ENCODE measurements at places on chromosomes 4 and X.

DNA sequence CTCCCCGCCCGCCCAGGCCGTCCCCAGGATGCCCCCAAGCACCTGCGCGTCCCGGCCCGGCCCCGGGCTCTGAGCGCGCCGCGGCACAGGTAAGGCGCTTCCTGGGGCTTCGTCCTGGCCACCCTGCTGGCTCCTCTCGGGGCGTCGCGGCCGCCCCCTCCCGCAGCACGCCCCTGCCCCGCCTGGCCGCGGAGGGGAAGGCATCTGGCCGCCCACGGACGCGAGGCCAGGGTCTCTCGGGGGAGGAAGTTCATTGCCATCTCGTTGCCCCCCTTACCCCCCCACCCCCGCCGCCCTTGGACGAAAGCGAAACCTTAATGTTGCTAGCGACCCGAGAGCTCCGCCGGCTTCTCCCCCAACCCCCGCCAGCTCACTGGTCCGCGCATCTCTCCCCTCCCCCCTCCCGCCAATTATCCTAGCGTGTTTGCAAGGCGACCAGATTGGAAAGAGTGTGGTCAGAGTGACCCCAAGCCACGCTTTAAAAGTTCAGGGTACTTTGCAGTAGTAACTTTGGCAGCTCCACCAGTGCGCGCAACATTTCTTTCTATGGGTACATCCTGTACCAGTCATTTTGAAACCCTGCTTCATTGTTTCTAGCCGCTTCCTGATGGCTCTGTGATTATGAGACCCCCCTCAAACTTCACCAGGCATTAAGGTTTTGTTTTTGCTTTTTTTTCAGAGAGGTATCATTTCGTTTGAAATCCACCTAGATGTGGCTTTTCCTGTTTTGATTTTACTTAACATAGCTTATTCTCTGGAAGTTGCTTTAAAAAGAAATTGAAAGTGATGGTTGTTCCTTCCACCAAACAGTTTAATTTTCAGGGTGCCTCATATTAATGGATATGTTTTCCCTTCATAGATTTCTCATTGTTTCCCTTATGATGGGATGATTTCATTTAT is 626 bp downstream of the TBC1D1 start:
- DNase-seq, result peak; percentile 24

DNA sequence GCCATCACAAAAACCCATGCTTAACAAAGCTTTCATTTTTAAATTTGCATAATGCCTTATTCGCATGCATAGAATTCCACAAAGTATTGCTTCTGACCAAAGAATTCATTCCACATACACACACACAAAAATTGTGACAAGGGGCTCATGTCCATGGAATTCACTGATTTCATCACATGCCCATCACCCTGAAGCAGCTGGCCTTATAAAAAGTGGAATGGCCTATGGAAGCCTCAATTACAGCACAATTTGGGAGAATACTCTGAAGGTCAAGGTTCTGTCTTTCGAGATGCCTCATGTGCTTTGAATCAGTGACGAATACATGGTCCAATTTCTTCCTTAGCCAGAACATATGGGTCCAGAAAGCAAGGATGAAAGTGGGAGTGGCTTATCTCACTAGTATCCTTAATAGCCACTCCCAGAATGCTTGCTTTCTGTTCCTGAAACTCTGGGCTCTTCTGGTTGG is 165.7 kb downstream of the KDR start:
- DNase-seq, result peak; percentile 20

DNA sequence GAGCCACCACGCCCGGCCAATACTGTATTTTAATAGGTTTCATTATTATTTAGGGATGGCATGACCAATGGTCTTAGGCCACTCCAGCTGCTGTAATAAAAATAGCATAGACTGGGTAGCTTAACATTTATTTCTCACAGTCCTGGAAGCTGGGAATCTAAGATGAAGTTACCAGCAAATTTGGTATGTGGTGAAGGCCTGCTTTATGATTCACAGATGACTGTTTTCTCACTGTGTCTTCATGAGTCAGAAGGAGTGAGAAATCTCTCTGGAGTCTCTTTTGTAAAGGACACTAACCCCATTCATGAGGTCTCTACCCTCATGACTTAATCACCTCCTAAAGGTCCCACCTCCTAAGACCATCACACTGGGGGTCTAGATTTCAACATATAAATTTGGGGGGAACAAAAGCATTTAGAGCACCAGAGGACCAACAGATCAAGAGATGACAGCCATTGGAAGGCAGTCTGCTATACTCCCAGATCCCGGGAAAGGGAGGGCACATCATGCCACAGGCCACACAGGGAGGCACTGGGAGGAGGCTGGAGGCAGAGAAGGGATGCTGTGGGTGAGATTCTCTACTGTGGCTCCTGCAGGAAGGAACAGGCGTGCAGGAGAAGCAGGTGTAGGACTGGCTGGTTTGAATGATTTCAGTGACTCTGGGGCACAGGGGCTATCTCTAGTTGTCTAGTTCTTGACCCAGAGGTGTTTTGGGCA is 335.8 kb upstream of the SFRP2 start:
- DNase-seq, result peak; percentile 23

DNA sequence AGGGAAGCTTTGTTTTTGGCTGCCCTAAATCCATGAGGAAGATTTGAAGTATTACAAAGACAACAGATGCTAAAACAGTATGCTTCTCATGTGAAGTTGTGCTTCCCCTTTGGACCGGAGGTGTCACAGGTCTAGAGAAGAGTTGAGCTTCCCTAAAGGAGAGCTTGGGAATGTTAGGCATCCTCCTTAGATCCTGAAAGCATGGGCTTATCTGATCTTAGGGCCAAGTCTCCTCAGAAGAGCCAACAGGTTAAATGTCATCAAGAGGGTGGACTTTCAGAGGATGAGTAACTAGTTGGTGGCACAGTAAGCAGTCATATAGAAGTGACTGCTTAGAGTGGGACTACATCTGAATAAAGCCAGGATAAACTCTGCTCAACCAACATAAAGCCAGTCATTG is 205.4 kb downstream of the RPA4 start:
- no peak for DNase-seq

GRCh38 chr4:40812386-40812785 is 62.6 kb downstream of the NSUN7 start:
- no peak for DNase-seq

DNA sequence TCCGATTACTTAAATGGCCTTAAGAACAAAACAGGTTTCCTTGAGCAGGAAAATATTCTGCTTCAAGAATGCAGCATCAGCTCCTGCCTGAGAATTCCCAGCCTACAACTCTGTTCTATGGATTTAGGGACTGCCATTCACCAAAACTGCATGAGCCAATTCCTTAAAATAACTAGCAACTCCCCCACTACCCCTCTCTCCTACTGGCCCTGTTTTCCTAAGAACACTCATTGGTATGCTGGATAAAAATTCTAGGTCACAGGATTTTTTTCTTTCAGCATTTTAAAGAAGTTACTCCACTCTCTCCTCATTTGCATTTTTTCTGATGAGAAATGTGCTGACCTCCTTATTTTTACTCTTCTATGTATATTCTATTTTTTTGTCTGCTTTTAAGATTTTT is 347.1 kb downstream of the IDS start:
- DNase-seq, result no peak

DNA sequence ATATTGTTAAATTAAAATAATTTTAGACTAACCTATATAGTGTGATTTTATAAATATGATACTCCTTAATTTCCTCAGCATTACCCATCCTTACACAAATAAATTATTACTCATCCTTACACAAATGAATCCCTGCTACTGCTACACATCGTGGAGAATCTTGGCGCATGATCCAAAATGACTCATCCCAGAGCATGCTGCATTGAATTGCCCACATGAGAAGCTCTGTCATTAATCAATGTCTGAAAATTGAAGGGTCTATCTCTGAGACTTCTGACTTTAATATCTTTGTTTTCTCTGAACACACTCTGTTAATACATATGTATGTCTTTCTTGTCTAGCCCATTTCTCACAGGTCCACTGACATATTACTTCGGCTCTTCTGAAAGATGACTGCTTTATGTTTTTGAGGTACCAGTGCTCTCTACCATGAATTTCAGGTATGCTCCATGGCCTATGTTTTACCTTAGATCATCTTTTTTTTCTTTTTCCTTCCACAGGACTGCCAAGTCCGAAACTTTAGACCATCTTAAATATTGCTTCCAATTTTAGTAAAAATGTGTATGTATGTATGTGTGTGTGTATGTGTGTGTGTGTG is 15.7 kb upstream of the DUSP21 start:
- DNase-seq, result peak; percentile 83

- no peak for DNase-seq
These were observed 116.6 kb upstream of the FRMPD4 start for GRCh38 chrX:12021698-12022097.

DNA sequence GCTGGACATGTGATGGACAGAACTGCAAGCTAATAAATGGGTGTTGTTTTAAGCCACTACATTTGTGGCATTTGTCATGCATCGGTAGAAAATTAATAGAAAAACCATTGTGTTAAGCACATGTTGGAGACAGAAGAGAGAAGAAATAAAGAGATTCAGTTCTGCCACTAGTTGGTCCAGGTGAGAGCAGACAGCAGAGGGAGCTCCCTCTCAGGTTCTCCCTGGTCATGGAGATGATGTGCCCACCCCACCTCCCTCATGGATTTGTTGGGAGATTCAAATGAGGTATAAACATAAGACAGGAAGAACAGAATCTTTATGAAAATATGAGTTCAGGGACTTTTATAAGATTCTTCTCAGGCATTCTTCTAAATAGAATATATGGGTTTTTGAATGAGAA is 36.8 kb upstream of the OCIAD2 start:
- DNase-seq, result peak; percentile 33

DNA sequence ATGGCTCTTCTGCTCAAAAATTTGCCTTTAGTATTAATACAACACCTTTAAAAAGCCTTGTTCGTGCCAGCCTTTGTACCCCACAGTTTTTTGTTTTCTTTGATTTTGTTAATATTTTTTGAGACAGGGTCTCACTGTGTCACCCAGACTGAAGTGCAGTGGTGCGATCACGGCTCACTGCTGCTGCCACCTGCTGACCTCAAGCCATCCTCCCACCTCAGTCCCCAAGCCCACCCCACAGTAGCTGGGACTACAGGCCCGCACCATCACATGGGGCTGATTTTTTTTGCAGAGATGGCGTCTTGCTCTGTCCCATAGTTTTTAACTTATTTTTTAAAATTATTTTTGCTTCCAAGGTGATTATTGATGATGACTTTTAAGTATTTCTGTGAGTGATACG is 134.0 kb downstream of the HTR2C start:
- DNase-seq, result no peak

DNA sequence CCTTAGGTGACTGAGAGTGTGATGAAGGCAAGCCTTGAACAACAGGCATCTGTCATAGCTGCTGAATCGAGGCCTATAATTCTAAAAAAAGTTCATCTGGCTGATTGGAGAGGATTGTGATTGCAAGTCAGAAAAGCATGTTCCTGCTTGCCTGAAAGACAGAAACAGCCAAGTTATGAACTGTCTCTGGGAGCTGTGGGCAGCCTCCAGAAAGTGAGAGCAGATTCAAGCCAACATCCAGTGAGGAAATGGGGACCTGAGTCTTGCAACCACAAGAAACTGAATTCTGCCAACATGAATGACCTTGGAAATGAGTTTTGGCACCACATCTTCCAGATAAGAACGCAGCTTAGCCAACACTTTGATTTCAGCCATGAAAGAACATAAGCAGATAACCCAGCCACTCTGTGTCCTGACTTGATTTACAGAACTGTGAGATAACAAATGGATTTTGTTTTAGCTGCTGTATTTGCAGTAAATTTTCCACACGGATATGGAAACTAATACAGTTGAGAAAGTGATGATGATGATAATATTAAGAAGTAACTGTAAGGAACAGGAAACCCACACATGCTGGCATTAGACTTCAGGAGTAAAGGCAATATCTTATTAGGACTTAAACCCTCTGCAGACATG is 240.3 kb upstream of the NDST3 start:
- no peak for DNase-seq

DNA sequence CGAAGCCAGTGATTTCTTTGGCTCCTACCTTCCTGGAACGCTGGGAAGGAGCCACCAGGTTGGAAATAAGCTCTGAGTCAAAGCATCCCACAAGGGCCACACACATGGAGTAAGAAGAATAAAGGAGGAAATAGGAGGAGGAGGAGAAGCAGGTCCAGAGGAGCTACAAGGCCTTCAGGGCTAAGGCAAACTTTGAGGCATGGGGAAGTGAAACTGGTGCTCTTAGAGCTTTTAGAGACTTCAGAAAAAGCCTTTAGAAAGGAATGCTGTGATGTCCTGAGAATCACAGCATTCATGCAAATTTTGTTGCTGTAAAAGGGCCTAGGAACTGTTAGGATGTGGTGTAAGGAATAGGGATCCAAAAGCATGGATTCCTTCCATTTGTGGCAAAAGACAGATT is 135.9 kb upstream of the ARHGEF9 start:
- DNase-seq, result no peak

GRCh38 chr4:127236889-127237288 is 395.9 kb upstream of the INTU start:
- no peak for DNase-seq

GRCh38 chr4:83618991-83619645 is 83.2 kb downstream of the GPAT3 start:
- DNase-seq, result peak; percentile 85

DNA sequence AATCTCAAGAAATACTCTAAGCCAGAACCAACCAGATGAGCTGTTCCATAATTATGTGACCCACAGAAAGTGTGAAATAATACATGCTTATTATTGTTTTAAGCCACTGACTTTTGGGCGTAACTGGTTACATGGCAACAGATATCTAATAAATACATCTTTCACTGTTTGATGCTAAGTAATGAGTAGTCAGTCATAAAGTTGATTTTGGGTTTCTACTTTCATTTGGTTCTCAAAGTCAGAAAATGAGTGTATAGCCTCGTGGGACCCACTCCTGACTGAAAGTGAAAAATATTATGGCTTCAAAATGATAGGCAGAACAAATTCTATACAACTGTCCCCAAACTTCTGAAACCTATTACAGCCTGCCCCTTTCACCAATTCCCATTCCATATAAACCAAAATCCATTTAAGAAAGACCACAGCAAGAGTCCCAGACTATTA is 88.0 kb upstream of the CBR4 start:
- no peak for DNase-seq

GRCh38 chr4:110008540-110008939 is 95.9 kb downstream of the EGF start:
- no peak for DNase-seq

- no peak for DNase-seq
These were observed 433.9 kb upstream of the CPEB2 start for GRCh38 chr4:14568351-14568750.

GRCh38 chr4:66202870-66203269 is 532.6 kb upstream of the EPHA5 start:
- DNase-seq, result no peak

DNA sequence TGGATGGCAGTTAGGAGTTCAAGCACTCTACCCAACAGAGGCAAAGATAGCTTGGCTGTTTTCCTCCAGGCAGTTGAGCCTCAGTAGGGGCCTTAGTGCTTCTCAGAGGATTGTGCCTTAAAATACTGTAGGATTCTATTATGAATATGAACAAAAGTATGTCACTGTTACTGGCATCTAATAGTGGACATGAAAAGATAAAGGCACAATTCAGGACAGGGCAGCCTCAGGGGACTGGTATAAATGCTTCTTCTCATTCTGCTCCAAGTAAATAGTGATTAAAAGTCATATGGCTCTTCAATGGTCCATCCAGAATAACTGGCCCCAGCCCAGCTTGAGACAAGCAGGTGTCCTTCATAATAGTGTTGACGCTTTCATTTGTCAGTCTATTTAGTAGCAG is 17.7 kb downstream of the COL4A6 start:
- DNase-seq, result no peak
